Stimulated activated CD4-positive, alpha-beta T cell treated with anti-CD3 and anti-CD28 coated beads, Interleukin-1b, Interleukin-23, amount 100 ng/mL, for 1 hour (primary cell): ENCODE measurements at places on chromosomes 2 and 18.

DNA sequence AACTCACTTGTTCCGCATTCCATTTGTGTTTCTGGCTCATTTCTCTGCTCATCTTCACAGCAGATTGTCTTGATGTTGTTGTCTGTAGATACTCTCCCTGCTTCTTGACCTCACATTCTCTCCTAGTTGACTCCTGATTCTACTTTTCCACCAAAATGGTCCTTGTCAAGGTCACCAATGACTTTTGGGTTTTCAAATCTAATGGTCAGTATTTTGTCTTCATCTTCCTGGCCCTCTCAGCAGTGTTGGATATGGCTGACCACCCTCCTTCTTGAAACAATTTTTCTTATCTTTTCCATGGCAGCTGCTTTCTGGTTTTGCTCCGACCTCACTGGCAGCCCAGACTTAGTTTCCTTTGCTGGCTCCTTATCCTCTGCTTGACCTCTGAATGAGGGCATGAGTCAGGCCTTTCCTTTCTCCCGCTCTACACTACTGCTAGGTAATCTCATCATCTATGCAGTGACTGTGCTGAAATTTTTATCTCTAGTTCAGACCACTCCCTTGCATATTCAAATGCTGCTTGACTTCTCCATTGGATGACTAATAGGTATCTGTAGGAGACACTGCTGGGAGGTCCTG is 386.6 kb upstream of the SPRED2 start:
- no peak for DNase-seq

DNA sequence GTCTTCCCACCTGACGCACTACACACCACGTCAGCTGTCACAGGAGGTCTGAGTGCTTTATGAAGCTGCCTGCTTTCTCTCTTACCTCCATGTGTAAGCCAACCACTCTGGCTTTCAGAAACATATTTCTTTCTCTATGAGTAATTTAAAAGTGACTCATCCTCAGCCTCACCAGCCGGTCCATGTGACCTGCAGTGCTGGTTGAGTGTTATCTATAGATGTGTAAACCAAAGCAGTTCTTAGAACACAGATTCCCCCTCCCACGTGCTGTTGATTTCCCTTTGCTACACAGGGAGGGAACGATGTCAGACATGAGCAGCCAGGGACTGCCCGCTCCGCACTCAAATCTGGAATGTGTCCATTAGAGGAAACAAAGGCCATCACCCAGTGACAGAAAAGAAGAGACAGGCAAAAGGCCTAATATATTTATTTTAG is 157.8 kb downstream of the BCL2 start:
- peak; percentile 53 for DNase-seq

GRCh38 chr2:84816426-84817026 is 64.4 kb downstream of the TRABD2A start:
- DNase-seq: no peak

GRCh38 chr2:60556576-60557485 is 3.4 kb upstream of the BCL11A start:
- DNase-seq: no peak

DNA sequence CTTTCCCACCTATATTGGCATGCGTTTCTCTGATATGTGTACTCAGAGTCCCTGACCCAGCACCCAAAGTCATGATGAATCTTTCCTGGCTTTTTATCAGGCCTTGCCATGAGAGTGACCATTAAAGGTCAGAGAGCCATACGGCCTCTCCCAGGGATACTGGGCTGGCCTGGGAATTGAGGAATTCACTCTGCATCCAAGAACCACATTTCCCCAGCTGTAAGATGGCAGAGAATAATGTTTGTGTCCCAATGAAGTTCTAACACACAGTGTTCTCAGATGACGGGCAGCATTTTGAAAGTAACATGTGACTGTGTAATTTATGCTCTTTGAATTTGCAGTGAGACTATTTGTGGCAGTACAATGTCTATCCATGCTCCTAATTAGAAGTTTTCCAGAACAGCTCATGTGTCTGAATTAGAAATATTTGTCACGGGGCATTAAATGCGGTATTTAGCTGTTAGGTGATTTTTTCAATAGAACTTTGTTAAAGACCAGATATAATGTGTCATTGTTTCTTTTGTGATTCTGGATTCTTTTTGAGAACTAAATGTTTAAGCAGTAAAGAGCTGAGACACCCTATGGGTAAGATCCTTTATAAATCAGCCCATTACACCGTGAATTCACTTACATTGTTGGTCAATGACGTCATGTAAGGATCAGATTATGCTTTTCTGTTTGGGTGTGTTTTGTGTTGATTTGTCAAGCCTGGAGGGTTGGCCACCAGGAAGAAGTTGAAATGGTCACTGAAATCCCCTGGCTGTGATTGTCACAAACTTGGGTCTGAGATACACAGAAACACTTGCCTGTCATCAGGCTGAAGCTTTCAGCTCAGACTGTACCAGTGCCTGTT is 7.3 kb upstream of the SLC3A1 start:
- DNase-seq: no peak
